ENCODE measurements at places on chromosomes 3 and 15.
A peak's percentile ranks its signal among the peaks of the same experiment; 100 is the strongest.

- no peak for DNase-seq
Observed at GRCh38 chr3:191795196-191795595, 334.2 kb downstream of the PYDC2 start.

DNA sequence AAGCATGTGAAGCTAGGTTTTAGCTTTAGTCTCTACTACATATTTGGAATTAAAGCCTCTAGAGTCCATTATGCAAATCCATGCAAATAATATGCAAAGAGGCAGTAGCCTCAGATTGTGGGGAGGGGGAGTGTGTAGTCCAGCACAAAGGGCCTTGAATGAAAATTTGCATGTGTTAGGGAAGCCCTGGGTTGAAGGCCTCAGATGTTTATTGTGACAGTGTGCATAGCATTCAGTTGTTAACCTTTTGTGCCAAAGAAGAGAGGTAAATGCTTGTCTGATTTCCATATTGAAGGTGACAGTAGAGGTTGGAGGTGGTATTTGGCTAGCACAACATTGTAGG lies 24.5 kb upstream of the BFSP2 start:
- DNase-seq, result no peak

- no peak for DNase-seq
Observed at GRCh38 chr3:114242947-114243346, 5.6 kb upstream of the ZNF80 start.

DNA sequence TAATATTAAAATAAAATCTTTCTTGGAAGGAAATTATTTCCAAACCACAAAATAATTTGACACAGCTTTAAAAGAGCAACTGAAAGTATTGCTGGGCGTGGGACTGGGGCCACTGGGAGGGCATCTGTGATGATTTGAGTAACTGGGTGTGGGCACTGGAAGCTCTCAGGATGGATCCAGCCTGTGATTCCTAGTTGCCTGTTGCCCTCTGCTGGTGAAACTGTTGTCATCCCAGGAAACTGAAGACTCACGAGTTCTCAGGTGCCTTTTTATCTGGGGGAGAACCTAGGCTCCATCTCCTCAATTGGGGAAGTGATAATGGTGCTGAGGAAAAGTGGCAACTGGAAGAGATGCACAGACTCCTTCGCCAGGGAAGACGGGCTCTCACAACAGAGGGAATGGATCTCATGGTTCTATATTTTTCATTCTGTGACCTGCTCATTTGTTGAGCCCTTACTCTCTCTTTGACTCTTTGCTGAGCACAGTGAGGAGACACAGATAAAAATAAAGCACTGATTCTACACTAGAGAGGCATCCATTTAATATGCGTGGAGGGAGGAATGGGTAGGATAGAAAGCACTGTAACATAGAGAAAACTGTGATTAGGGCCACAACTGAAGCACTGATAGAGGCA lies 61.6 kb downstream of the TPRG1 start:
- peak; percentile 54 for DNase-seq

- DNase-seq, result no peak
Observed at GRCh38 chr15:74978503-74978902, 16.9 kb upstream of the SCAMP5 start.

GRCh38 chr3:142495103-142495502 lies 47.3 kb upstream of the XRN1 start:
- no peak for DNase-seq

GRCh38 chr15:70714565-70714964 lies 48.8 kb downstream of the UACA start:
- DNase-seq, result no peak
